ENCODE measurements at places on chromosomes 7 and 10.

DNA sequence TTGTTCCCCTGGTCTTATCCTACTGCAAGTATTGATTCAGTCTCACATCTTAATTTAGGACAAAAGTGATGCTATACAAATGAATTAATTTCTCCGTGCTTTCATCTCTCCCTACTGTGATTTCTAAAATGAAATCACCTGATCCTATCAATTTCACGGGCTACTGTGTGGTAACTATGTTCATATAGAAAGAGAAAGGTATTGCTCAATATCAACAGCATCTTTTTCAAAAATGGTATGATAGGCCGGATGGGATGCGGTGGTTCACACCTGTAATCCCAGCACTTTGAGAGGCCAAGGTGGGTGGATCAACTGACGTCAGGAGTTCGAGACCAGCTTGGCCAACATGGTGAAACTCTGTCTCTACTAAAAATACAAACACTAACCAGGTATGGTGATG is 71.2 kb downstream of the PIK3CG start:
- no peak for DNase-seq

DNA sequence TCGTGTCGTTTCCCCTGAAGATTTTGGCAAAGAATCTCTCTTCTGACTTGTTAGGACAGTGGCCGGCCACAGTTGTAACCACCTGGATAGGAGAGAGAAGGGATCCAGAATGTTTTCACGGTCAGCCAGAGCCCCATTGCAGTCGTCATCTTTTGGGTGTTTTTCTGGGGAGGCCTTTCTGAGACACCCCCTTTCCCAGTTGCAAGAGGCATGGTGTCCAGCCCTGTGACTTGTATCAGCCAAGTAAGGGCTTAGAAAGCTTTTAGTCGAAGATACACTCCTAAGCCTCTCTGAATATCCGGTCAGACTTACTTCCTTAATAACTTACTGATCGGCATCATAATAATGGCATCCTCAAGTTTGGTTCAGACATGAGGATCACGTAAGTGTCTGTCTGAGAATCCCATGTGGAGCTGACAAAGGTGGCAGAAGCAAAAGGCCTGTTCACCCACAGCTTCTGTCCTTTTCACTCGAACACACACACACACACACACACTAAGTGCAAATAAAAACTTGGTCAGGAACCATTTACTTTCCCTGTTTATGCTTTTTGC is 435.7 kb upstream of the GALNT17 start:
- no peak for DNase-seq

DNA sequence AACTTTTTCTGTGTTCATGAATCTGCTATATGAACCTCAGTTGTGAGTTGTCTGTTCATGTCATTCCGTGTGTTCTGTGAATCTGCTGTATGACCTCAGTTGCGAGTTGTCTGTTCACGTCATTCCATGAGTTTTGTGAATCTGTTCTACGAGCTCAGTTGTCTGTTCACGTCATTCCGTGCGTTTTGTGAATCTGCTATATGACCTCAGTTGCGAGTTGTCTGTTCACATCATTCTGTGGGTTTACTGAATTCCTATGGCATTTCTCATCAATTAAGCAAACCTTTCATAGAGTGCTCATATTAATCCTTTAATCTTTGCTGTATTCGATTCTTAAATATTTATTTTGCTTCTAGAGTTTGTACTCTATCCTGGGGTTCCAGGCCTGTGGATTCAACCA is 150.6 kb downstream of the DIP2C start:
- no peak for DNase-seq

- no peak for DNase-seq
Measured at GRCh38 chr7:71509381-71509780, 377.4 kb downstream of the GALNT17 start.

DNA sequence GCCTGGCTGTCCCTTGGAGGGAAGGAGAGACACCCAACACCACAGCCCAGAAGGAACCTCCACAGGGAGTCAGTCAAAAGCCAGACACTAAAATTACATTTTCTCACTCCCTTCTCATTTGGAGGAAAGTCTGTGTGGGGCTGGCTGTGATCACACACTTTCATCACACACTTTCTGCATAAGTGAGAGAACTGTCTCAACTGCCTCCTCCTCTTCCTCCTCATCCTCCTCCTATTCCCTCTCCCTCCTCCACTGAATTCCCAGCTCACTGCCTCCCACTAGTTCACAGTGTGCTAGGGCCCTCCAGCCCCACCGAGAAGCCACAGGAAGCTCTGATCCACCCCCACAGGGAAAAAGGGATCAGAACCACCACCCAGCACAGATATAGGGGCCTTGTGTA is 91.6 kb downstream of the KCNMA1 start:
- DNase-seq: no peak

GRCh38 chr10:25072786-25073185 is 56.4 kb downstream of the THNSL1 start:
- DNase-seq: no peak

- no peak for DNase-seq
Measured at GRCh38 chr7:111162692-111163091, 71.8 kb downstream of the LRRN3 start.

GRCh38 chr10:89805599-89806013 is 104.2 kb downstream of the KIF20B start:
- DNase-seq: no peak

DNA sequence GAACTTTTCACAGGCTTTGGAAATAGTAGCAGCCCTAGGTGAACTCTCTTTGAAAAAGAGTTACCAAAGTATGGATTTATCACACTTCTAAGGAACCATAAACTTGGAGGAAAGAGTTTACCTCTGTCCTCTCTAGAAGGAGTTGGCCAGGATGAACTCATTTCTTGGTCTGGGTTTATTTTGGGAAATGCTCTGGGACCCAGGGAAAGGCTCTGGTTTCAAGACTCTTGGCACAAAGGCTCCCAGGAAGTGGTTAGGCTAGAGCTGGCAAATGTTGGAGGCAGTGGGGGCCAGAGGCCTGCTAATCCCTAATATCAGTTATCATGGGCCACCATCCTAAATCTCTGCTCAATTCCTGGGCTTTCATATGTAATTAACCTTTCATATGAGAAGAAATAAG is 36.3 kb upstream of the CDK6 start:
- DNase-seq: no peak

DNA sequence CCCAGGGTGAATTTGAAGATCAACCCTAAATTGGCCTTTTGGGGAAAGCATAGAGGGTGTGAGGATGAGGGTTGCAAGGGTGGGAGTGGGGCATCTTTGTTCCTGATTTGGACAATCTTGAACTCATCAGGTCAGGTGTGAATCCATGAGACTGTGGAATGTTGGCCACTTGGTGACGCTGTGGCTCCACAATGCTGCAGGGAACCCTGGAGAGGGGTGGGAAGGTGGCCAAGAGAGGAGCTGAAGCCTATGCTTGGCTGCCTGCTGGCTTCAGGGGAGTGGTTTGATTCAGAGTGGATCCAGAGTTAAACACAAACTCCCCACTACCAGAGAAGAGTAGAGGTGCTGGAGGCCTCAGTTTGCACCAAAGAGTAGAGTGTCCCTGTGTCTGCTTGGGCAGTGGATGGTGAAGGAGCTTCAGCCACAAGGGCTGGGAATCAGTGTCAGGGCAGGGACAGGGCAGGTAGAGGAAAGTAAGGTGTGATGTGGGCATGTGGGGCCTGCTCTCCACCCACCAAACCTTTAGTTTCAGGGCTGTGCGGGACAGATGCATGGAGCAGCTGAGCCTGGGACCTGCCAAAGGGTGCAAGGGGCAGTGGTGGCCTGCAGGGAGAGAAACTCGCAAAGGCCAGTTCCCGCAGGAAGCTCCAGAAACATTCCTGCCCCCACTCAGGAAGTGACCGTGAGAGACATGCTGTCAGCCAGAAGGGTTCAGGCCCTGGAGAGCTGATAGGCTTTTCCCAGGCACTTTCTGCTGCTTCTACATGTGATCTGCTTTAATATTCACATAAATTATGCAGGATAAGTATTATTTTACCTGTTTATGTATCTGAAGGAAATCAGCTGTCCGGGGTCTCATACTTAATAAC is 81.0 kb upstream of the PRSS58 start:
- DNase-seq: no peak

- DNase-seq: peak; percentile 69
Measured at GRCh38 chr7:17369691-17370426, 71.4 kb downstream of the AHR start.

- no peak for DNase-seq
Measured at GRCh38 chr7:77827999-77828398, 29.4 kb downstream of the PHTF2 start.

GRCh38 chr7:2490181-2490651 is 14.0 kb upstream of the GRIFIN start:
- no peak for DNase-seq

- no peak for DNase-seq
Measured at GRCh38 chr7:127413326-127413725, 20.8 kb upstream of the ZNF800 start.

GRCh38 chr7:129332254-129333035 is 101.8 kb upstream of the STRIP2 start:
- no peak for DNase-seq

GRCh38 chr10:132446661-132447445 is 49.9 kb downstream of the PWWP2B start:
- peak; percentile 80 for DNase-seq

GRCh38 chr7:107387573-107388219 is 82.2 kb upstream of the GPR22 start:
- DNase-seq: no peak

- DNase-seq: no peak
Measured at GRCh38 chr10:110296966-110297365, 7.8 kb downstream of the SMNDC1 start.

- DNase-seq: peak; percentile 78
Measured at GRCh38 chr10:101817337-101818118, 716 bp downstream of the OGA start.

DNA sequence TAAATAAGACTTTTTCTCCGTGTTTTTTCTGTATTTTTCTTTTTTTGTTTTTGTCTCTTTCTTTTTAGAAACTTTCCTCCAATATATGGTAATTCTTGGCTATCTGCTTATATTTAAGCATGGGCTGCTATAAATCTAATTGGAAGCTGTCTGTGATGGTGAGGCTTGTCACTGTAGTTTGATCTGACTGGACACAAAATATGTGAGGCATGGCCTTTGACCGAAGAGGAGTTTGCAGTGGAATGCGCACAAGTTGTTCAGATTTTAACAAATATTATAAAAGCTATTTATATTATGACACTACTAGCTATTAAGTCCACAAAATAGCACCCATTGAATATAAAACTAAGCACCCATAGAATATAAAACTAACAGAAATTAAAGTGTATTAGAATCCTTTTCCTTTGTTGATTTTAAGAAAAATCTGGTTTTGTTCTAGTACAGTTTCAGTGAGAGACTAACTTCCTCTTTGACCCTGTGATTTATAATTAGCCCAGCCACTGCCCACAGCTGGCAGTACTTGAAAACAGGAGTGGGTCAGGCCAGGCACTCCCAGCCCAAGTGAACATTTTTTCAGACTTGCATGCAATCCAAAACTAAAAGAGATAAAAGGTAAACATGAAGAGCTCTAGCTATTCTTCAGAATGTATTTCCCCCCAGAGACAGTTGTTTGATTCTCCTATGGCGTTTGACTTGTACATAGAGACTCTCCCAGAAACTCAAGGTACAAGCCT is 69.9 kb upstream of the FGL2 start:
- DNase-seq: no peak

All from Calu3 (cell line).